CD4-positive, alpha-beta T cell treated with Interleukin-21 for 1 hour (primary cell): ENCODE measurements at places on chromosomes 3 and 15.

- no peak for DNase-seq
These were observed 1.5 kb downstream of the C3orf70 start for GRCh38 chr3:185151101-185151963.

- no peak for DNase-seq
These were observed 94.6 kb upstream of the PLXNA1 start for GRCh38 chr3:126888186-126888760.

- DNase-seq, result no peak
These were observed 7.7 kb downstream of the CMTM8 start for GRCh38 chr3:32246079-32246675.

DNA sequence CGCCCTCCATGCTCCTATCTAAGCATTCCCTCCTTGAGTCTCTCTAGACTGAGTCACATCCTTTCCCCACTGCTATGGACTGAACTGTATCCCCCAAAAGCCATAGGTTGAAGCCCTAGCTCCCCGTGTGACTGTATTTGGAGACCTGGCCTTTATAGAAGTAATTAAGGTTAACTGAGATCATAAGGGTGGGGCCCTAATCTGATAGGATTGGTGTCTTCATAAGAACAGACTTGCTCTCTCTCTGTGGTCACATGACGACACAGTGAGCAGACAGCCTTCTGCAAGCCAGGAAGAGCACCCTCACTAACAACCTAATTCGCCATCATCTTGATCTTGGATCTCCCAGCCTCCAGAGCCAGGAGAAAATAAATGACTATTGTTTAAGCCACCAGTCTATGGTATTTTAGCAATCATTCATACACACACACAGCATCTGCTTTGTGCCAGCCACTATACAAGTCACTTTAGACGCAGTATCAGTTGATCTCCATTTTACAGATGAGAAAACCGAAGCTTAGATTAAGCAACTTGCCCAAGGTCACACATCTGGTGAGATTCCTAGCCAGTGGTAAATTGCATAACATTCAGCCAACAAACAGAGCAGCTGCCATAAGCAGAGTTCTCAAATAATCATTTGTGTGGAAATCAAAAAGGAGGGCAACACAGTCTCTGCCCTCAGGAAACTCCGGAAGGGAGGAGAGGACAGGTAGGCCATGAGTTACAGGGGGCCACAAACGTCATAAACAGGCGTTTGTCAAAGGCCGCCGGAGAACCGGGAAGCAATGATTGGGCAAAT lies 66.3 kb upstream of the HES1 start:
- DNase-seq, result no peak

DNA sequence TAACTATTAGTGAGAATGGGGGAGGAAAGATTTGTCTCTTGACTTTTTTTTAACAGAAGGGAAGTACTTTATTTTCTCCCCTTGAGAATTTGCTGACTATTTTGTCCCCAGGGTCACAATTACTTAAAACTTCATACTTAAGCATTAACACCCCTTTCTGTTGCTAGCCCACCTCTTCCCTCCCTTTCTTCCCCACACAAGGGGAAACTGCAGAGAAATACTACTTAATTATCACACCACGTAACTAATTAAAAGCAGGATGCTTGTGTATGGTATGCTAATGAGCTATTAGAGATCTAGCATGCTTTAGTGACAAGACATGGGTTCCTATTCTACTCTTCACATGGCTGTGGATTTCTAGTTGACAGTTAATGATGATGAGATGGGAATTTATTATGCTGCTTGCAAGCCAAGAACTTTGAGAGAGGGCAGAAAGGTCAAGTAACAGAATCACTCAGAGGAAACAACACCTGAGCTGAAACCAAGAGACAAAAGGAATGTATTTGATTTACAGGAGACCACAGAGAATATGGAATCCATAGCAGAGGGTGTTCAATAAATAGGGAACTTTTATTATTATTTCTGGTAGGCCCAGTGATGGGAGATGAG lies 179.2 kb downstream of the LSAMP start:
- no peak for DNase-seq

DNA sequence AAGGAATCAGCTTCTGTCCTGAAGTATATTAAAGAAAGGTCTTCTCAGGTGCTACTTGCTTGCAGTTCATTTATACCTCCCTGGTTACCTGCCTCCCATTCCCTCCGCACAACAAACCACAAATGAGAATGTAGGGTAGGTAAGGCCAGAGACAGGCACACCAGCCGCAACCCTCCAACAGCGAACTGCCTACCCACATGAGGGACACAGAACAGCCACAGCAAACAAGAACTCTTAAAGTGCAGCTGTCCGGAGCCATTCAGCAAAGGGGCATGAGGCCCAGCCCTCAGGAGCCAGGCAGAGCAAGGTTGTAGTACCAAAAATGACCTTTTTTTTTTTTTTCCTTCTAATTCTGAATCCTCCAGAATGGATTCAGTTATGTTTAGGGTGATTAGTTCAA lies 52.4 kb downstream of the SPSB4 start:
- DNase-seq, result no peak

GRCh38 chr15:68241088-68241935 lies 11.8 kb upstream of the CLN6 start:
- no peak for DNase-seq

- DNase-seq, result no peak
These were observed 66.4 kb downstream of the SCN5A start for GRCh38 chr3:38582941-38583645.

DNA sequence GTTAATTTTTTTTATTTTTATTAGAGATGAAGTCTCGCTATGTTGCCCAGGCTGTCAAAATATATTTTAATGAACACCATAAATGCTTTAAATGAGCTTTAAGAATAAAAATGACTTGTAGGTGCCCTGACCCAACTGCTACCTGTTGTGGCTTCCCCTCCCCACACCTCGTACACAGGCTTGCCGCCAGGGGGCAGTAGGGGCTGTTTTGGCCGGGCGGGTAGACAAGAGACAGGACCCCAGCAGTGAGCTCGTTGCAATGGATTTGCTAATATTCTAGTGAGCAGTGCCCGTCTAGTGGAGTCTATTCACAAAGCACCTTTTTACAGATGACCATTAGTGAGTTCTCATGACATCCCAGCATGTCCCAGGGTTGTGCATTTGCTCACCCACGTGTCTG lies 418.1 kb downstream of the OCA2 start:
- DNase-seq, result no peak

GRCh38 chr3:111538681-111539083 lies 3.3 kb upstream of the CD96 start:
- DNase-seq, result no peak
